Cortex of kidney (tissue), 1 donor: ENCODE measurements at places on chromosomes 2 and 18.

- no peak for DNase-seq
Measured at GRCh38 chr2:190649798-190650390, 1.0 kb downstream of the NAB1 start.

DNA sequence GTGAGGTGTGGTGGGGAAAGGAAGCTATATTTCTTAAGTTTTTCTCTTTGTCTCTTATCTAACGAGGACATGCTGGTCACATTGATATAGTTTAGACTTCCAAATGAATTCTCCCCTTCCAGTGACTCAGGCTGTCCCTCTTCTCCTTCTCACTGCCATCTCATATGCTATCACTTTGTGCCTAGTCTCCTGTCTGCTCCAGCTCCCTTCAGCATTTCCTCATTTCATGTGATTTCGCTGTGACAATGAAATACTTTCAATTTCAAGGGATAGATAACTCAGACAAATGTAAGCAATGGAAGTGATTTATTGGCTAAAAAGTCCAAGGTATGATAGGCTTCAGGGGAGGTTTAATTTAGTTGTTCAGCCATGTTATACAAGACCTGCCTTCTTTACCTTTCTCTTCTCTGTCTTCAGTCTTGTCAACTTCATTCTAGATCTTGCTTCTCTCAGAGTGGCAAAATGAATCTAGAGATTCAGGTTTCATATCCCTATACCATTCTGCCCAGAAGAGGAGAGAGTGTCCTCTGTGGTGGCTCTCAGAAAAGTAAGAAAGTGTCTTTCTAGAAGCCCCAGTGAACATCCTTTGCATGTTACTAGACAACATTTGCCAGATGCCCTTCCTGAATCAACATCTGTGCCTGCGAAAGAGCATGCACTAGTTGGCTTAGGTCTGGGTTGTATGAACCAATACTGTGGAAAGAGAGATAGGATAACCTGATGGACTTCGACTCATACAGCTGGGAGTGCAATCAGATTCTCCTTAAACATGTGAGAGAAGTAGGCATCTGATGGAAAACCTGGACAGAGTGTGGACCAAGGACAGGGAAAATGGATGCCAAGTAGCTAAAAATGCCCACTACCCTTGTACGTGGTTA is 29.9 kb upstream of the GPR155 start:
- no peak for DNase-seq

GRCh38 chr2:19299032-19299431 is 59.4 kb downstream of the OSR1 start:
- no peak for DNase-seq

DNA sequence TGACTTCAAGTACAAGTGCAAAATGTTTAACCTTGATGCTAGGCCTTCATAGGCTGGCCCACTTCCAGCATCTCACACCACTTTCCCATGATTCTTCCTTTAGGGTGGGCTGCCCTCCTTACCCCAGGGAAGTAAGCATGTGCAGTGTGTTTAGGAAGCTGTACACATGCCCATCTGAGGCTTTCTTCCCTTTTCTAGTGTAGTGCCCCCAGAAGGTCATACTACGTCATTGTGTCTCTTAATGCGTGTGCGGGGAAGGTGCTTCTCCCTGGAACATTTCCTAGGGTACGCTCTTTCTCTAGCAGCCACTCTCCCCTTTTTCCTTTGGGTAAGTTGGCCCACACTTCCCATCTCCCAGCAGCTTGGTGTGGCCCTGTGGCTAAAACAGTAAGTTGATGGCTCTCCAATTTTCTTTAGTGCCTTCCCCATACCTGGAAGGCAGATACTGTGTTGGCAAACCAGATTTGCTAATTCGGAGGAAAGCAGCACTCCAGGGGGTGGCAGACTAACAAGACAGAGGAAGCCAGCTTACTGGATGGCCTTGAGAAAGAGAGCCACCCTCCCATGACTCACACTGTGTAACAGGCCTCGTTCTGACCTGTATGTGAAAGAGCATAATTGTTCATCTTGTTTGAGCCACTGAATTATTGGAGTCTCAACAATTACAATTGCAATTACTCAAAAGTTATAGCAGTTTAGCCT is 1.1 kb upstream of the SULT6B1 start:
- no peak for DNase-seq

GRCh38 chr2:17373041-17373440 is 145.2 kb downstream of the RAD51AP2 start:
- DNase-seq = no peak

DNA sequence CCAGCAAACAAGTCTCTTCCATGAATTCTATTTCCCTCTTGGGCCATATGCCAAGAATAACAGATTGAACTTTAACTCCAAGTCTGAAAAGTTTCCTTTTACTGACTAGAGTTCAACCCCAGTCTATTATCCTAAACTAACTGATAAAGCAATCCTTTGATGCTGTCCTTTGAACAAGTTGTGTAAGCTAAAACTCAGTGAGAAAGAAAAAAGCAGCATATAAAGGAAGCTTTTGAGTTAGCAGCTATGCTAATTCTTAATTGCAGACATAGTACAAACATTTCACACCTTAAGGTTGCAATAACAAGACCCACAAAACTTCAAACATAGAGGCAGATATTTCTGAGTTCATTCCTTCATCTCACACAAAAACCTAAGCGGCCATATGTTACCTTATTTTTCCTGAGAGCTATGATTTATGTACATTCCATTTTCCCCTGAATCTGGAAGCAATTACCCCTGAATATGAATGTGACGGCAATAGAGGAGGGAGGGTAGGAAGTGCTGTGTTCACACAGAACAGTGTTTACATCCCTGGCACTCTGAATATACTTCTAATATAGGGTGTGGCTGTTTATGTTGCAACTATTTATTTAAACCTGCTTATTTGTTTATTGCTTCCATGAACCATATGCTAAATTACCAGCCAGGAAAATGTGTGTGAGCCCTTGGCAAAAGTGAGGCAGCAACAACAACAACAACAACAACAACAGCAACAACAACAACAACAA is 180.6 kb downstream of the IRS1 start:
- DNase-seq = no peak
